ENCODE measurements at places on chromosomes 12 and 14.

DNA sequence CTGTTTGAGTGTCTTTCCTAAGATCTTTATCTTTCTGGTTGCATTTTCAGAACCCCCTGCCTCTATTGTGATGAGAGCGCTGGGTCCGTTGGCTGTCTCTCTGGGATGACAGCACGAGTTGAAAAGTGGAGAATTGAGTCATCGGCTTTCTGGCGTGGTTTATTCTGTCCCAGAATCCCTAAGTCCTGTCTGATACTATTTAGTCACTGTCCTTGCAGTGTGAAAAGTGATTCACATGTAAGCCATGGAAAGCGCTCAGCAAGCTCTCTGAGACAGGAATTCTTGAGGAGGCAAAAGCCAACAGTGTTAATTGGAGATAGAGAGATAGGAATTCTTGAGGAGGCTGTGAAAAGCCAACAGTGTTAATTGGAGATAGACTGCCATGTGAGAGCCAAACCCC, 121.7 kb downstream of the CHST11 start:
- DNase-seq = peak; percentile 46

DNA sequence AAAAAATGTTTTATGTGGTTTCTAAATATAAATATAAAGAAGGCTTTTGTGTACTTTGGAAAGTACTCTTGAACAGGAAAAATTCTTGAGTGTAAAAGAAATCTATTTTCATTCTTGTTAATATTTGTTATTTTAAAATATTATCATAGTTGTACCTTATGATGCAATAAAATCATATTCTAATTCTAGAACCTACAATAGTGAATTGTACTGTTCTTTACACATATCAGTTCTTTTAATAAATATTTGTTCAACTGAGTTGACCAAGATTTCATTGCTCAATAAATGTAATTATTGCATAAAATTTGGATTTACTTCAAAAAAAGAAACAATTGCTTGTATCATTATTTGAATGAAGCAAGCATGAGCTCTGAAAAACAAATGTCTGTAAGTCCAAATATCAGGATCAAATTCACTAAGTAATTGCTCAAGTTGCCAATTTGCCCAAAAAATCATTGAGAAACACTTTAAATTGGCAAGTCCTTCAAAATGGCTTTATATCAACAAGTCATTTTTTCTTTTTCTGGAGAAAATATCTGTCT, 191.6 kb upstream of the SLC16A7 start:
- no peak for DNase-seq

DNA sequence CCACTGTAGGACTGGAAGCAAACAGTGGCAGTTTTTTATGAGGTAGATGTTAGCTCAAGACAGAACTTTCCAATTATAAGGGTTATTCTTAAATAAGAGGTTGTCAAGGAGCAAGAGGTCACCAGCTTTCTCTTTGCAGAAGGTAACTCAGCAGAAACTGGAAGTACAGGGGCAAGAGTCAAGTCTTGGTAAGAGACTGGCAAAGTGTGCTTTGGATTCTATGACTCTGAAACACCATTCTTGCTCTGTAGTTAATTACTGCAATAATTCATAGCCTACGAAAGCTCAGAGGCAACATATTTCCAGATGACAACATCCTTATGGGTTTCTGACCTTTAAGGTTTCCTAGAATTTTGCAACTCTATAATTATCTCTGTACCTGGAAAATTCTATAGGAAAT, 51.3 kb downstream of the RMST start:
- DNase-seq = no peak

- DNase-seq = peak; percentile 21
These were observed 28.0 kb downstream of the TTLL5 start for GRCh38 chr14:75689012-75689411.

DNA sequence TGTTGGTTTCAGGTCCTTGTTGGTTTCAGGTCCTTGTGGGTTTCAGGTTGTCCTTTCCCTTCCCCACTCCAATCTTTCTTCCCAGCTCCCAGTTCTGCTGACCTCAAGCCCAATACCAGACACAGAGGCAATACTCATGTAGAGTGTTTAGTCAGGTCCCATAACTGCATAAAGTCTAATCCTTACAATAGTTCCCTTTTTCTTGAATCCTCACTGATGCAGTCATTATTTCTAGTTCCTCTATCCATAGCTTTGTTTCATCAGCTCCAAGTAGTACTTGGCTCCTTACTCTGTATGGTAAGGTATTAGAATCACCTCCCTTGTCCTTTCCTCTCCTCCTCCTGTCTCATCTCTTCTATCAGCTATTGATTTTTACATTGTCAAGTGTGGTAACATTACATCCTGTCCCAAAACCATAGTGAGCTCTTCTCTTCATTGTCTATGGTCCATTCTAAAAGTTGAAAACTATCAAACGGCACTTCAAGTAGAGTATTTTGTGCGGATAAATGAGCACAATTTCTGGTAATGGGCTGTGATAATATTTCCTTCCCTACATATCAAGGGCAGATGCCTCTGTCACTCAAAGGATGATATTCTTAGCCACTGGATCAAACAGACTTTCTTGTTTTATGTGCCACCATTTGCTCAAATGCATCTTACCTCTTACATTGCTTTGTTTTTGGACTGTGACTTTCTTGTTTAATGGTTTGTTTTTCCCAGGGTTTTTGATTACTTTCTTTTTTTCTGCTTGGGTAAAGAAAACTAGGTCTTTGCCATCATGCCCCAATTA, 57.2 kb upstream of the JDP2 start:
- DNase-seq = no peak

- DNase-seq = no peak
These were observed 29.8 kb downstream of the CFL2 start for GRCh38 chr14:34684578-34684977.

DNA sequence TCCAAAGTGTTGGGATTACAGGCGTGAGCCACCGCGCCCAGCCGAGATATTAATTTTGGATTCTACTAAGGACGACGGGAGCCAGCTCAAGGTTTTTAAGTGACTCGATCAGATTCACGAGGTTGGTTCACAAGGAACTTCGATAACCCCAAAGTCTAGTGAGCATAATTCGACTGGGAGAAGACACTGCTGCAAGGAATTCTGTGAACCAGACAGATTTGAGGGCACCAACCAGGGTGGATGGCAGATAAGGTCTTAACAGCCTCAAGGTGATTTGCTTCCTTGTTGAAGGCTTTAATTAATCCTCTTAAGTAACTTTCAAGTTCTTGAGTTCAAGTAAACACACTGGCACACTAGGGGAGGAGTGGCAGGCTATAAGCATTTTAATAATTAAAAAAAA, 1.1 kb upstream of the KLHDC2 start:
- DNase-seq = peak; percentile 54

- no peak for DNase-seq
These were observed 285.8 kb downstream of the NRXN3 start for GRCh38 chr14:78455896-78456435.

- DNase-seq = peak; percentile 38
These were observed 63.7 kb downstream of the DIP2B start for GRCh38 chr12:50568338-50569091.

- no peak for DNase-seq
These were observed 316.5 kb upstream of the OR4E1 start for GRCh38 chr14:21990116-21990515.

DNA sequence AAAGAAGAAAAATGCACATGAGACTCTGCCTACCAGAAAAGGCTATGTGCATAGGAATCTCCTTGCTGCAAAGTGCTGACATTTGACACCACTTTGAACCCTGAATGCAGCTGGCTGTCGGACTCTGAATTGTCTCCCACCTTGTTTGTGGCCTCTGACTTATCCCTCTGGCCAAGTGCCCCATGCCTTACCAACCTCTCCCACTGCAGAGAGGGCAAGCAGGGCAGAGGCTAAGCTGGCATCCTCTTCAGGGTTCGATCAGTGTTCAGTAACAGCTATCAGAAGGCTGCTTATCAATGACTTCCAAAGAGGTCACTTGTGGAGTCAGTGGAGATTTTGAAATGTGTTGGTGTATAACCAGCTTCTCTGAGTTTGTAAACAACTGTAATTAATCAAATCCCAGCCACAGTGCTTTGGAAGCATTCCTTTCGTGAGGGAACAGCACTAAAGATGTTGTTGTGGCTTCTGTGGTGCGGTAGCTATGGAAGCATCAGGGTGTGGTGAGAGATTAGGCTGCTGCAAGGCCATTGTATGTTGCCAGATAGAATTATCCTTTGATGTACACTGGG, 22.6 kb upstream of the BMP4 start:
- DNase-seq = no peak

DNA sequence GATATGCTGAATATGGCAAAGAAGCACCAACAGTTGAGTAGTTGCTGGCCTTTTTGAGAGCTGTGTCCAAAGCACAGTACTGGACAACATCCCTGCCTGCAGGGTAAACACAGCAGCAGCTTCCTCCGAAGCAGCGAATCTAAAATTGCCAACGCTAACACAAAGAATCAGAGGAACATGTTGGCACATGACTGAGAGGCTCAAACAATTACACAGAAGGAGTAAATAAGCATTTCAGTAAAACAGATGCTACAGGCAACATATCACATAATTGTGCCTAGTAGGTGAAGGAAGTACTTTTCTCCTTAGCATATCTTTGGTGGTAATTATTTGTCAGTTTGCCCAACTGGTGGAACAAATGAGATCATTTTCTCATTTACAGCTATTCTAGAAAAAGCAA, 52.1 kb downstream of the KICS2 start:
- no peak for DNase-seq

DNA sequence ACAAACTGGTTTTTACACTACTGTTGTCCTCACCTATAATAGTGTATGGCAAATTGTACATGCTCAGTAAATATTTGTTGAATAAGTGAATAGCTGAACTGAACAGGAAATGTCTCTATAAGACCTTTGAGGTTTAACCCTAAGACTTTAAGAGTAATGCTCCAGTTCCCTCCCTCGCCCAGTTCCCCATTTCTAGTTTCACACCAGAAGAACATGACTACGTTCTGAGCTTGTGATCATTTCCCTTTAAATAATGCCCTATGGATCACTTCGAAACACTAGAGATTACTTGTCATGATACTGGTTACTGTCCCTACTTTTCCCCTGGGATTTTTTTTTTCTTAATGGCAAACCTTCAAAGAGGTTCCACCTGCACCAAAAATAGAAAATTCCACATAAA, 69.3 kb downstream of the PRKD1 start:
- no peak for DNase-seq

GRCh38 chr12:109571773-109572505, 1.4 kb downstream of the MMAB start:
- no peak for DNase-seq

DNA sequence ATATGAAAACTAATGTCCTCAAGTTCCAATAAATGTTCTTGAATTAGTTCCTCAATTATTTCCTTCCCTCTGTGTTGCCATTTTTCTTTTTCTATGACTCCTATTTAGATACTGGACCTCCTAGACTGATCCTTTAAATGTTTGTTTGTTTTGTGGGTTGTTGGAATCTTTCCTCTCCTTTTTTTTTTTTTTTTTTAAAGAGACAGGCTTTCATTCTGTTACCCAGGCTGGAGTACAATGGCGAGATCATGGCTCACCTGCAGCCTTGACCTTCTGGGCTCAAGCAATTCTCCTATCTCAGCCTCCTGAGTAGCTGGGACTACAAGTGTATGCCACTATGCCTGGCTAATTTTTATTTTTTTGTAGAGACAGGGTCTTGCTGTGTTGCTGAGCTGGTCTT, 9.6 kb downstream of the PRKAG1 start:
- no peak for DNase-seq

DNA sequence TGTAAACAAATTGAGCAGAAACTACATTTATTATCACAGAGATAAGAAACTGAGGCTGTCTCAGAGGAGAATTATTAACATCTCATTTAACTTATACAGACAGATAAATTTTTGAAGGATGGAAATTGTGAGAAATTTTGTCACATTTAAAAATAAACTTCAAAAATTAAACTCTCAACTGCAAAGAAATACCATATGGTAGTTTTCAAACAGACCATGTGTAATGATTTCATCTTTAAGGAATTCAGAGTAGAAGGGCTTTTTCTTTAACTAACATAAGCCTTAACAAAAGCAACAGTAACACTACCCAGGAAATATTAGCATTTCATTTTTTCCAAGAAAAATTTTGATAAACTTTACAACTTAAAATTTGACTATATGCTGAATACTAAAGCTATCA, 26.6 kb downstream of the NUP37 start:
- DNase-seq = no peak

GRCh38 chr14:50122291-50122690, 5.9 kb upstream of the VCPKMT start:
- no peak for DNase-seq

GRCh38 chr14:58553959-58554358, 83.8 kb upstream of the DACT1 start:
- no peak for DNase-seq

GRCh38 chr14:76101391-76102379, 50.0 kb upstream of the GPATCH2L start:
- no peak for DNase-seq

DNA sequence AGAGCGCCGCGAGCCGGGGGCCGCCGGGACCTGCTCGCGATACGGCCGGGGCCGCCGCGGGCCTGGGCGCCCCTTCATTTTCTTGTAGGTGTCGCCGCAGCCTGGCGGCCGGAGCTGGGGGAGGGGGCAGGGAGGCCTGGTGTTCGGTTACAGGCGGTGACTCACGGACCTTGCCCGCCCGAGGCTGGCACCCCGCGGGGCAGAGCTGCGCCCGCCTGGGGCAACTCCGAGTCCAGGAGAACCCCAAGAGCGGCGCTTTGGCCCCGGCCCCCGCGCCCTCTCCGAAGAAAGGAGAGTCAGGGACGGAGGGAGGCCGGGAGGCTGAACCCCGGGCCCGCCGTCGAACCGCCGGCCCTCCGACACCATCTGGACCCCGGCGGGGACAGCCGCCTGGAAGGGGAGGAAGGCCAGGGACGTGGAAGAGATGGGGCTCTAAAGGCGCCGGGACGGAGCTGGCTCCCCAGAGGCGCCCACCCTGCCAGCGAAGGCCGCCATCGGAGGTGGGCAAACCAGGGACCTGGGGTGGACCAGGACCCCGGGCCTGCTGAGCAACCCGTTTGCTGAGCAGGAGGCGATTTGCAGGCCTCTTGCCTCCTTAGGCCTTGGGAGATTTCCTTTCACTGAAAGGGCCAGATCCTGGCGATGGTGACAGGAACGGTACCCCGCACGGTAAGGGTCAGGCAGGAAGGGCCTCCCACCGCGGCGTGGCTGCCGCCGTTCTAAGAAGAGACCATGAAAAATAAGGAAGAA, 843 bp upstream of the NUAK1 start:
- peak; percentile 87 for DNase-seq

- DNase-seq = no peak
These were observed 6.1 kb downstream of the KRT76 start for GRCh38 chr12:52771088-52771487.

- DNase-seq = no peak
These were observed 317.2 kb downstream of the TMEM121 start for GRCh38 chr14:105843444-105844046.

Data from adrenal gland (tissue), 19 donors.